Stimulated activated CD8-positive, alpha-beta memory T cell treated with anti-CD3 and anti-CD28 coated beads, Interleukin-4, amount 100 ng/mL, for 24 hours (primary cell): ENCODE measurements at places on chromosomes 6 and 20.

DNA sequence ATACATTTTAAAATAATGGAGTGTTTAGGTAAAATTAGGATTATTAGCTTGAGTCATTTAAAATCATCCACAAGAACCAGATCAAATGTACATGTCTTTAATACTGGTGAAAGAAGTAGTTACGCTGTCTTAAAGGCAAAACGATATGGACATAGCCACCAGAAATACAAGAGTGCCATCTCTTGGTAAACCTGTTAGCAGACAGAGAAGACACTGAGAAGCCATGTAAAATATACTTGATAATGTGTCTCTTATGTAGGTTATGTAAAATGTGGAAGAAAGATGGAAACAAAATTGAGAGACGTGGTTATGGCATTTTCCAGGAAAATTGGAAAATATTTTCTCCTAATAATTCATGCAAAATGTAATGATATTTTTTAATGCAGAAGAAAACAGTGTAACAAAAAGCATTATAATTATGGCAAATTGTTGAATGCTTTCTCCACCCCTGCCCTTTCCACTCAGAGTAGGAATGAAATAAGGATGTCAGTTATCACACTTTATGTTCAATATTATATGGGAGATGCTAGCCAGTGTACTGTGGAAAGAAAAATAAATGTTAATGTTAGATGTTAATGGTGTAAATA lies 12.2 kb upstream of the SLC17A2 start:
- DNase-seq: no peak

DNA sequence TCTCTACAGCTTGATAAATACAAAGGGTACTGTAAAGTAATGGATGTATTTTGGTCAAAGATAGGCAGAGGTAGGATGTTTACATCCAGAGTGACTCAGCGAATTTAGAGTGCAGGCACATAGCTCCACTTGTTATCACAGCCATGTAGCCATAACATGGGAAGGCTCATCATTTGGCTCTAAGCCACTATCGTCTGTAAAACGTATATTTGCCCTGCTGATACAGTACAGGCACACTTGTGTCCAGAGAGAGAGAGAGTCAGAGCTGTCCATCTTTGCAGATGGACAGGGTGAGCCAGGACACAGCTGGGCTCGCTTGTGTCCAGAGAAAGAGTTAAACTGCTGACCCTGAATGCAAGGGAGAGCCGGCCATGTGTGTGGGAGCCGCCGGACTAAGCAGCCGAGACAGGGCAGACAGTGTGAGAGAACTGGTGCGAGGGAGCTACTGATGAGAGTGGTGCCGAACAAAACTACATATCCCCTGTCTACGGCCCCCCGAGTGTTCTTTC lies 619.0 kb downstream of the DOK5 start:
- DNase-seq: no peak

GRCh38 chr6:14396826-14397517 lies 279.4 kb downstream of the CD83 start:
- DNase-seq: no peak

DNA sequence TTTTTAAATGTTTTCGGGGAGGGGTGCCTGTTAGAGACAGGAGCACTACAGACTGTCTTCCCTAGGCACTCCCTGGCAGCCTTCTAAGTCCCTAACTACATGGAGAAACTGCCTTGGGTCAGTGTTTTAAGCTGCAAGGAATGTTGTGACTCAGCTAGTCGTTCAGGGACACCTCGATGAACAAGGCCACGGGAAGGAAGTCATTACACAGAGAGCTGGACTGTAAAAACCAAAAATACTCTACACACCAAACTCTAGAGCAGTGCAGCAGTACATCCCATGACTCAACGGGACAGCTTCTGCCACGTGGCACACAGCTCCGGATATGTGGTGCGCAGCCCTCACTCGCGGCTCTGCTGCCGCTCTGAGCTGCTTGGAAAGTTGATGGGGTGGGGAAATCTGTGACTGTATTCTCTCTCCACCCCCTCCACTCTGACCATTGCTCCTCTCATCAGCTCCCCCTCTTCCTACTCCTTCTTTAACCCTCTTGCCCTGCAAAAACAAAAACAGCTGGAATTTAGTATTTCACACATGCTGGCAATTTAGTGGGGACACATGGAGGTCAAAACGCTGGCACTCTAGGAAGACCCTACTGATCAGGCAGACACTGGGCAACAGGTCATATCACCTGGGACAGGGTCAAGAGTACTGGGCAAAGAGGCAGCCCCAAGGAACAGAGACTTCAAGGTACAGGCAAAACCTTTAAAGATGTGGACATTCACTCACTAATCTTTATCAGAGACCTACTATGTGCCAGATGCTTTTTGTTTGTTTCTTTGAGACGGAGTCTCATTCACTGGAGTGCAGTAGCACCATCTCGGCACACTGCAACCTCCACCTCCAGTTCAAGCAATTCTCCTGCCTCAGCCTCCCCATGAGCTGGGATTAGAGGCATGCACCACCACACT lies 10.9 kb upstream of the LPIN3 start:
- DNase-seq: peak; percentile 42

DNA sequence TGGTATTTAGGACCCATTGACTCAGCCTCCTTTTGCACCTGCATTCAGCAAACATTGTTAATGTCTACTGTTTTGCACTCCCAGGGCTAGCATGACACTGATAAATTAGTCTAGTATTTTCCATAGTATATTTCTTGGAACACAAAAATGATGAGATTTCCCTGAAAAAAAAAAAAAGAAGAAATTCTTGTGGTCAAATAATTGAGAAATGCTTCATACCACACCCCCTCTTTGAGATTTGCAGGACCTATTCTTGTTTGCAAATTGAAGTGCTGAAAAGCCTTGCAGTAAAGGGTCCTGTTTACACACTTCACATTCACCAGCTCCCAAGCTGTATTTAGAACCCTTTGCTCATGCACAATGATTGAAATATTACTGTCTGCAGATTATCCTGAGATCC lies 36.3 kb upstream of the CLIC5 start:
- no peak for DNase-seq

DNA sequence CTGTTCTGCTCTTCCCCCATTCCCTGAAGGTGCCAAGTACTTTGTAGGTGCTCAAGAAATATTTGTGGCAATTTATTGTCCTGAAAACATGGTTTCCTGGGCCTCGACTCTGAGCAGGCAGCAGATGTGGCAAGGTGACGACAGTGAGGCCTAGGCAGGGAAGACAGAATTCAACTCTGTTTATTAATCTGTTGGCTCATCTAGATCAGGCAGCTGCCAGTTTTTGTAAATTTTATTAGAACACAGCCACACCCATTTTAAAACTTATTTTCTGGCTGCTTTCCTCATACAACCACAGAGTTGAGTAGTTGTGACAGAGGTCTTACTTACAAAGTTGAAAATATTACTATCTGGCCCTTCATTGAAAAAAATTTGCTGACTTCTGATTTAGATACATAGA lies 24.5 kb downstream of the MAPK14 start:
- DNase-seq: no peak

- DNase-seq: no peak
Observed at GRCh38 chr6:37077191-37077904, 71.9 kb downstream of the FGD2 start.

DNA sequence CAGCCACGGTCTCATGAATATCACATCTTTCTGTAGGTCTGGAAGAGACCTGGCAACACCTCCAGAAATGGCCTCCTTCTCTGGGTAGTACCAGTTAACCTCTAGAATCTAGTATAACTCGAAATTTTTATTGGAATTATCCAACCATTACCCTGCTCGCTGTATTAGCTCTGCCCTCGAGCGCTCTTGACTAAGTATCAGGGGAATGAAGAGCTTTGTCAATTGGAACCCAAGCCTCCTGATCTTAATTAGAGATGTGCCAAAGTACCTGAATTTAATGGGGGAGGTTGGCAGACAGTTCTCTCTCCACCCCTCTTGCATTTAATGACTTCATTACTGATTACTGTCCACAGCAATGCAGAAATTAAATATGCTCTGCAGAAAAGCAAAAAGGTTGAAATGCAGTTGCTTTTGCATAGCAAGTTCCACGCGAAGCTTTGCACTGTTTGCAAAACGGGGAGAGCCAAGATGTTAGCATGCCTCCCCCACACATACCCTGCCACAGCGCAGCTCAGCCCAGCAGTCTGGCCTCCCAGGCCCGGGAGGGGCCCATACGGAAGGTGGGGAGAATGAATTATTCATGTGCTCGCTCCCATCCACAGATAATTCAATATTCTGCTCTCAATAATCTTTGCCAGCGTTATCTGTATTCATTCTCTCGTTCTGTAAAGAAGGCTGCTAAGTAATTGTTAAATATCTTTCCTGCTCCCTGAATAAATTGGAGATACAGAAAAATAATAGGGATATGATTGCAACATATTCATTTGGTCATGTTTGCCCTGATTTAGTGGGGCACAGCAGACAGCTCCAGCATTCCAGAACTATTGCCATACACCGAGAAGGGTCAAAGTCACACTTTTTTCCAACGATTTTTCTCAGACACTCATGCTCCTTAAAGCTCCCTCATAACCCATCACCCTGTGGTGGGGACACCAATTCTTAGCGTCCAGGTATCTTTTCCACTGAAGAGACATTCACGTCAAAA lies 305.8 kb downstream of the CDH26 start:
- DNase-seq: no peak

- no peak for DNase-seq
Observed at GRCh38 chr20:31816221-31816620, 2.9 kb upstream of the MYLK2 start.

GRCh38 chr6:129242546-129242945 lies 359.6 kb downstream of the LAMA2 start:
- no peak for DNase-seq

DNA sequence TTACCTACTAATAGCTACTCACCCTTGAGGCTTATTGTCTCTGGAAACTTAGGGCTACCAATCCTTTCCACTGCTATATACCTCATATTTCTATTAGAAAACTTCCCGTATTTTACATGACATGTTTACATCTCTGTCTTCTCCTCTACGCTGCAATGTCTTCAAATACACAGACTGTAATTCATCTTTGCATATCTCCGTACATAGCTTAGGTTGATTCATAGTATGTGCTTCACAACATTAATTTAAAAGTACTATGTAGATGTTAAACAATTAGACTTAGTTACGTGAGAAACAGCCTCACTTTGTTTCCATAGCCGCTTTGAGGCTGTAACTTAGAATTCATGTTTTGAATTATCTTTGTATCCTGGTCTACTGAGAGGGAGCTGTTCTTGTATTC lies 35.1 kb upstream of the FKBP1C start:
- DNase-seq: no peak

GRCh38 chr6:161242779-161243693 lies 30.8 kb downstream of the AGPAT4 start:
- peak; percentile 51 for DNase-seq

- no peak for DNase-seq
Observed at GRCh38 chr6:12049165-12049564, 37.1 kb downstream of the HIVEP1 start.

GRCh38 chr6:11207199-11207968 lies 25.1 kb downstream of the NEDD9 start:
- no peak for DNase-seq

GRCh38 chr20:998231-998830 lies 3.8 kb downstream of the RSPO4 start:
- DNase-seq: no peak

- no peak for DNase-seq
Observed at GRCh38 chr6:122652431-122652830, 42.2 kb downstream of the PKIB start.

DNA sequence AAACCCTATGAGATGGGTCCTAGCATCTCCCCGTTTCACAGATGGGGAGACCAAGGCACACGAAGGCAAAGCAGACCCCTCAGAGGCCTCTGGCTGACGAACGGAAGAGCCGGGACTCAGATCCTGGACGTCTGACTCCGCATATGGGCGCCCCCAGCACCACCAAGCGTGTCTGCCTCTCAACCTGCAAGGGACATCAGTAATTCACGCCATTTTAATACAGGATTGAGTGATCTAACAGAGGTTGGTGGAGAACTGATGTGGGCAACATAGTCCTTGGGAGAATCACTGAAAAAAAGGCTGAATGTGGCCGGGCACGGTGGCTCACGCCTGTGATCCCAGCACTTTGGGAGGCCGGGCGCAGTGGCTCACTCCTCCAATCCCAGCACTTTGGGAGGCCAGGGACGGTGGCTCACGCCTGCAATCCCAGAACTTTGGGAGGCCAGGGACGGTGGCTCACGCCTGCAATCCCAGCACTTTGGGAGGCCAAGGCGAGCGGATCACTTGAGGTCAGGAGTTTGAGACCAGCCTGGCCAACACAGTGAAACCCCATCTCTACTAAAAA lies 206.6 kb downstream of the DLL1 start:
- no peak for DNase-seq

- no peak for DNase-seq
Observed at GRCh38 chr6:84522135-84522549, 242.3 kb downstream of the TBX18 start.

DNA sequence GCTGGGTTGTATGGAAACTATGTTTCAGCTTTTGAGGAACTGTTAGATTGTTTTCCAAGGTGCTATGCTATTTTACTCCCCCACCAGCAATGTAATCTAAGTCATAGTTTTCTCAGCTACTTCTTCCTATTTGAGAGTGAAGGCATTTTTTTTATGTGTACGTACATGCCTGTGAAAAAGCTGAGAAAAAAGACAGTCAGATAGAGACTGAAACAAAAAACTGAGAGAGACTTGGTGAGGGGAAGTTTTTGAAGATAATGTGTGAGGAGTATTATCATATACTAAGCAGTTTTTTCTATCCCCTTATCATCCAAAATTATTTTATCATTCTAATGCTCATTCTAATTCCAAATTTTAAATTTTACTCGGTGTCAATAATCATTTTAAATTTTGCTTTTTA lies 780.0 kb downstream of the BCKDHB start:
- DNase-seq: no peak

- DNase-seq: no peak
Observed at GRCh38 chr6:115899730-115900282, 160.9 kb downstream of the FRK start.

GRCh38 chr6:142374965-142375733 lies 73.3 kb downstream of the ADGRG6 start:
- no peak for DNase-seq

DNA sequence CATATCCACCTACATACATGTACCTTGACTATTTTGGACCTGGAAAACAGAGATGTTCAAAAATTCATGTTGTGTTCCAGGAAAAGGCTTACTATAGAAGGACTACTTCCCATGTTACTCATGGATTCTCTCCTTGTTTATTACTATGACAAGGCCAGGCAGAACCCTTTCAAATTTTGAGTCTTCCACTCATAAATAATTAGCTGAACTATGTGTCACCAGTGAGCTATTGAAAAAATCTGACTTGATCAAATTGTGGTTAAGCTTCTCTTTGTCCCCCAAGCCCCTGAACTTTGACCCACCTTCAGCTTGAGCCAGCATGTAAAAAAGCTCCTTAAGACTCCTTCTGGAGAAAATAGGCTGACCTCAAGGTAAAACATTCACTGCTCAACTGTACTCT lies 1142.8 kb upstream of the EYS start:
- no peak for DNase-seq

- no peak for DNase-seq
Observed at GRCh38 chr20:43843096-43843964, 71.3 kb upstream of the TOX2 start.

DNA sequence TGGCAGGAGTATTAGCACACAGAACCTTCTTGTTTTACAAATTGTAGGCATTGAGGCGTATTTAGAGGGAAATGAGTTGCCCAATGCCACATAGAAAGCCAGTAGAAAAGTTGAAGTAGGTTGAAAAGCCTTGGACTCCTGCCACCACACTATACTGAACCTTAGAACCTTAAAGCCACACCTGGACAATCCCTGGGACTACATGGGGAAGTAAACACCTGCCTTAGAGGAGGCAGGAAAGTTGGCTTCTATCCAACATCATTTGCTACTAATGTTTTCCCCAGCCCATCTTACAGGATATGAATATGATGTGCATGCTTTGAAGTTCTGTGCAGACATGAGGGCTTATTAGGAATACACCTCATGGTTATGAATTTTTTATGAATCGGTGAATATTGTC lies 5.3 kb upstream of the EPPIN start:
- DNase-seq: no peak
